ENCODE measurements at places on chromosomes 12 and 14. TPM values are rescaled to one million over a fixed set of nuclear protein-coding genes. Genes with fewer than 3 reads are reported as not detected.

Gene GSG1
- not detected for total RNA-seq

Gene SLCO1A2
- total RNA-seq, result 0.49 TPM

Gene TAS2R43
- not detected for total RNA-seq

Gene CLEC4D
- not detected for total RNA-seq

Gene BEST3
- total RNA-seq, result 0.54 TPM

Gene PRR4
- 2.2 TPM for total RNA-seq

Gene IRAK4
- total RNA-seq, result 6.9 TPM

Gene MRPL42
- total RNA-seq, result 120 TPM

Gene ZFHX2
- total RNA-seq, result 3.6 TPM

Gene FAIM2
- not detected for total RNA-seq

Gene CIROP
- not detected for total RNA-seq

DNA sequence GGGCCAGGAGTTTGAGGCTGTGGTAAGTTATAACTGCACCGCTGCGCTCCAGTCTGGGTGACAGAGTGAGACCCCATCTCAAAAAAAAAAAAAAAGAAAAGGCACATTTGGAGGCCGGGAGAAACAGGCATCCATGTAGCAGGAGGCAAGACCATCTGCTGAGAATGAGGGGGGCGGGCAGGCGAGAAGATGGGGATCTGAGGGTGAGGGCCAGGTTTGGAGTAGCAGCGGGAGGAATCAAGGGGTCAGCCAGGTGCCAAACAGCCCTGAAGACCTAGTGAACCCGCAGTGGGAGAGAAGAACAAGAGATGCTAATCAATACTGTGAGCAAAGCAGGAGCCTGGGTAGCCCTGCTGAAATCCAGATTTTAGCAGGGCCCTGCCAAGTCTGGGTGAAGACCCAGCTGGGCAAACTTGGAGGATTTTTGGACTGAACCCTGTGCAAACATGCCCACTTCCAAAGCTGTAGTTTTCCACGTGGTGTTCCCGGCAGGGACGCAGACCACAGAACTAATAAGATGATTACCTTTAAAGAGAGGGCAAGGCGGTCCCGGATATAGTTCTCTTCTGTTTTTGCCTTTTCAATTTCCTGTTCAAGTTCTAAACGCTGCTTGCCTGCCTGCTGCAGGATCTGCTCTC, 61.0 kb downstream of the NIN start:
- DNase-seq, result no peak

DNA sequence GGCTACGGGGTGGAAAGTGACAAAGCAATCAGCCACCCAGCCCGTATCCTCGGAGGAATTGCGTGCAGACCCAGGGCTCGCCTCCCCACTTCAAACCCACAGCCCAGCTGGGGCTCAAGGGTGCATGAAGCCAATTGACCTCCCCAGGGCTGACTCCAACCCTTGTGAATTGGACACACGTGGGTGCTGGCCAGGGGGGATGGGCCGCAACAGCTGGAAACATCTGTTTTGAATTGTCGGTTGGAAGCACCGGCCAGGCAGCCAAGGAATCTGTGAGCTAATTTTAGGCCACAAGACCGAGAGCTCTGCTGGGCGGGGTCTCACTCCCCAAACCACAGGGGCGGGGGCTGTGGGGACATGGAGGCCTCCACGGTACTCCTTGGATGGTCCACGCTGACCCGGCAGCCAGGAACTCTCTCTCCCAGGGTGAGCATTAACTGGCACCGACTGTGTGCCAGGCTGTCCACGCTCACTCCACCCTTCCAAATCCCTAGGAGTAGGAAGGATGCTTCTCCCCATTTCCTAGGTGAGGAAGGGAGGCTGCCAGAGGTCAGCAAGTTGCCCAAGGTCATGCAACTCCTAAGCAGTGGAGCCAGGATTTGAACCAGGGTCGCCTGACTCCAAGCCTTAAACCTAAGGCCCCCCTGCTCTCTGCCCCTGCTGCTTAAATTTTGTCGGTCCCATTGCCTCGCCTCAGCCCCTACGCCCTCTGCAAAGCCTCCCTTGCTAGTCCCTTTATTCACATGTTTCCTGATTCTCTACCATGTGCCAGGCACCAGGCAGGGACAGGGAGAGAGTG, 11.9 kb upstream of the TMEM119 start:
- DNase-seq, result no peak

DNA sequence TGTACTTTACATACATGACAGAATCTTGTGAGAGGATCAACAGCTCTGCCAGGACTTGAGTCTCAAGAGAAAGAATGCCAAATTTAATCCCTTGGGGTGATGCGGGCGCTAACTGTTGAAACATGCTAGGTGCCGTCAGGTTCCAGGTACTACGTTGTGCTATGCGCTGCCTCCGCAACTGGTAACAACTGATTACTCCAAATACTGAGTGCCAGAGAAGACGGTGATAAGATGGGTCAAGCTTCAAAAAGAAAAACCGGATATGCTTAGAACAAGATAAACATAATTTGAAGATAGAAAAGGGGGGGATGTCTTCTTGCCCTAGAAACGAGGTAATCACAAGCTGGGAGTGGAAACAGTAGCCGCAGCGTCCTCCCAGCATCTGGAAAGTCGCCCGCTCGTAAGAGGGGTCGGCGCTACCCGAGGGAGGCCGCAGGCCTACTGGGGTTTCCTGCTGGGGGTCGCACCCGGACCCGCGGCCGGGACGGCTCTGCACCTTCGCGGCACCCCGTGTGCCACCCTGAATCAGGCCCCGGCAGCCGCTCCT, 678 bp downstream of the ZBTB25 start:
- no peak for DNase-seq

- no peak for DNase-seq
Measured at GRCh38 chr14:79369359-79370332, 841.7 kb downstream of the DIO2 start.

DNA sequence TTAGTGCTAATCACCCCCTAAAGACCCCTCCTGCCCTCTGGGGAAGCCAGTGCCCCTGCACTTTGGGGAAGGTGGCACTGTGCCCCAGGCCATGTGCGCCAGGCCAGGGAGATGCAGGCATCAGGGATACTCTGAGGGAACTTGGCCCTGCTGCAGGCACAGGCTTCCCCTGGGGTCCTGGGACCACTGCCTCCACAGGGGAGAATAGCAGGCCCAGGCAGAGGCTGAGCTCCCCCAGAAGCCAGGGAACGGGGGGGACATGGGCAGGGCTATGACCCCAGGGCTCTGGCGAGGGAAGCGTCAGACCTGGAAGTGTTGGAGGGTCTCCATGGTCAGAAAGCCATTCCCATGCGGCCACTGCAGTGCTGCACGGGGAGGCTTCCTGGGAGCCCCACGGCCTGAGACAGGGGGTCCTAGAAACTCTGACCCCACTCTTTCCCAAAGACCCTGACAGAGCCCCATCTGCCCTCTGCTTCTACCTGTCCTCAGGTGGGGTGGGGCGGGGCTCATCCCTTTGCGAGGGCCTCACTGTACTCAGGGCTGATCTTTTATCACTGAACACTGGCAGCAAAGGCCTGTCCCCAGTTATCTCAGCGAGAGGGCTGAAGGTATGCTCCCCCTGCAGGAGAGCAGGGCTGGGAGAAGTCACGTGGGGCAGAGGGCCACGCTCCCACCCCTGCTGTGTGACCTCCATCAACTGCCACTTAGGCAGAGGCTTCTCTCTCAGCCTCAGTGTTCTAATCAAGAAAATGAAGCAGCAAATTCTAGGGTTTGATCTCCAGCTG, 160.0 kb downstream of the CALM1 start:
- DNase-seq, result no peak

GRCh38 chr14:101631199-101631598, 69.9 kb downstream of the DIO3 start:
- no peak for DNase-seq

- no peak for DNase-seq
Measured at GRCh38 chr12:17640615-17641014, 449.4 kb downstream of the RERGL start.

DNA sequence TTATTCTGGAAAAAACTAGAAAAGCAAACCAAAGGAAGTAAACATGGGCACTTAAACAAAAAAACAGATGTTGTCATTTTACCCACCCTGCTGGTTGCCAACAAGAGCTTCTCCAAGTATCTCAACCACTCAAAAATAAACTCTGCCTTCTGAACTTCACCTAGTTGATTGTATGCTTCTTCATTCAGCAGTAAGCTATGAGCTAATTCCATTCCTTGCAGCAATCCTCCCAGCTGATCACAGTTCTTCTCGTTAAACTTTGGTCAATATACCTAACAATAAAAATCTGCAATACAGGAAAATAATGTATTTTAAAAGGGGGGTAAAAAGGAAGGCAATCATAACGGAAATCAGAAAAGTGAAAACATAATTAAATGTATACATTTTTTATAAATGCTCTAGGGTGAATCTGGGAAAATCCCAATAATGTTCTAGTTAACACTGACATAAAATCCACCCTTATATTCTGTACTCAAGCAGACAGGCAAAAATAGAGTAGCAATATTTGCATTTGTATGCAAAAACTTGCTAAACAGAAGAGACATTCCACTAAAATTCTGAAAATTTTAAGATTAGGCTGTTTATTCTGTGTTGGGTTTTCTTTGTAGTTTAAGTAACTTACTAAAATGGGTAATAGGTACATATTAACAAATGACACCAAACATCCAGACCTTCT, 17.4 kb downstream of the HEATR5A start:
- DNase-seq, result no peak

DNA sequence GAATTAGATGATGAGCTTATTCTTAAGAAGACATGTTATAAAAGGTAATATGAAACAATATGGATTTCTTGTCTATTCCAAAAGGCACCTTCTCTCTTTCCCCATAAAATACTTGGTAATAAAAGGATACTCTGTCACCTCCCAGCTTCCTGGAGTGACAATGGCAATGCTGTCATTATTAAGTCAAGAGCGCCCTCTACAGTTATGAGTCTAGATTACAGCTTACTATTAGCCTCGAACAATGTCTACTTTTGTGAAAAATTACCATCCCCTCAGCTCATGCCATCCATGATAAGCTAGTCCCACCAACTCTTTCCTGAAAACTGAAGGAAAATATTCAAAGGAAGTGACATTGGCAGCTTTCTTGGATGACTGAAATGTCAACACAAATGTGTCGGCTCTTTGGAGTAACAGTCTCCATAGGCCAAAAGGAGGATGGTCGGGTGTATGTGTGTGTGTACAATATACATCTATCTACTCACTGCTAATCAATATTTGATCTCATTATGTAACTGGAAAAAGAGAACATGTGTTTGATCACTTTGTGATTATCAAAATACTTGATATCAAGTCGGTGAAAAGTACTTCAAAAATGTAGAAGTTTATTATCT, 48.7 kb upstream of the CDKN3 start:
- peak; percentile 44 for DNase-seq

DNA sequence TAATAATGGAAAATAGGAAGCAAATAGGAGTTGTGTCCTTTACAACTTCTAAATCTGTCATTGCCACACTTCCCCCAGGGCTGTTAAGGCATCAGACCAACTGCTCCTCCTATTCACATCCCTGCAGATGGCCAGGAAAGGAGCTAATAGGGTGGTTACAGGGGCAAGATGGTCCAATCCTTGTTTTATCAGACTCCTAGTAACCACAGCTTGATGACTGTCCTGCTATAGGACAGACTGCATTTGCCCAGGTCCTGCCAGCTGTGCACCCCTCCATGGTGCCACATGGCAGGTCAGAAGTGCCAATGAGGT, 10.9 kb upstream of the KRT2 start:
- DNase-seq, result no peak

- DNase-seq, result no peak
Measured at GRCh38 chr12:119644930-119645329, 23.0 kb upstream of the PRKAB1 start.

DNA sequence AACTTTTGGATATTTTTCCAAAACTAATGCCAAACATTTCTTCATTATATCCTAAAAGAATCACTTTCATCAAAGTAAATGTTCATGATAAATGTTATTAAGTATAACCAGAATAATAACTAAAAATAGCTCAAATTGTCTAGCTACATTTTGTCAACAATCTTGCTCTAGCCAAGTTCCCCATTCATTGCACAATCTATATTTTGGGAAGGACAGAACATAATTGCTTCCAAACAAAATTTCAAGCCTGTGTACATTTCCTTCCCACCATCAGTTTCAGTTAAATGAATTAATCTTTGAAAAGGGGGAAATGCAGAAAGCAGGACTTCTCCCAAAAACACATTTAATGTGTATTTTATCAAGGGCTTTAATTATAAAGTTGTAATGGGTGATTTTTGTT, 98.0 kb upstream of the PLEKHG7 start:
- no peak for DNase-seq

- DNase-seq, result no peak
Measured at GRCh38 chr12:2456813-2457186, 338.0 kb upstream of the FKBP4 start.

DNA sequence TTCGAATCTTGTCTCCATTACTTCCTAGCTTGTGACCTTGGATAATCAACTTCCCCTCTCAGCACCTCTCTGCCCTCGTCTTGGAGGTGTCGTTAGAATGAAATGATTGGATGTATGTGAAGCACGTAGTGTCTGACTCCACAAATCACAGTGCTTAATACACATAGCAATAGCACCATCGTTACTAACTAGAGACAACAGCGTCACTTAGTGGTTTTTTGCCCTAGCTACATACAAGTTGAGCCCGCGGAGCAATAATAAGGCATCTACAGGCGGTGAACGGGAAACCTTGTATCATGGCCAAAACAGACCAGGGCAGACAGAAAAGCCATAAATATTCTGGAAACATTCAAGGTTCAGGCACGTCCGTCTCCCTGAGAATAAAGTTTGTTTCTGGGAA, 154.9 kb downstream of the ASCL4 start:
- peak; percentile 78 for DNase-seq

DNA sequence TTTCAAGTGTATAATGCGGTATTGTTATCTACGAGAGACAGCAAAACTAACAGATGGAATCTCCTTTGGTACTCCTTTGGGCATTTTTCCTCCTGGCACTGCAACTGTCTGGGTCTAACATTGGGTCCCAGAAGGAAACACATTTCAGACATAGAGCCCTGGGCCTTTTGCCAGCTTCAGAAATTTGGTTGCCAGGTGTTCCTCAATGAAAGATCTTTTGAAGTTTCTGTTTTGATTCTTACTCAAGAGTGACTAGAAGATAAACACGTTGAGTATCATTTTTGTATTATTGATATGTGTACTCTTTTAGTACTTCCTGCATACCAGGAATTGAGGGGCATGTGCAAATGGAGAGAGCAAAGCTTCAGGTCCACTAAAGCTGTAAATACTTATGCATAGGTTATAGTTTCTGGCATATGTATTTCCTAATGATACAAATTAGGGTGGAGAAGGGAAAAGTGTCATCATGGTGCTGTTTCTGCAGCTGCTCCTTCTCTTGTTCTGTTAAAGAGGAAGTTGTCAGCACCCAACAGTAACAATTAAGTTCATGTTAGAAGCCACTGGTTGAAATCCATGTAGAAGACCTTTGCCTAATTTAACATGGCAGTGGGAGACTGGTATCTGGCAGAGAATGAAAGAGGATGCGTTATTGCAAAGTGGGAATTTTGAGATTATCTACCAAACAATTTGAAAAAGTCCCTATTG, 53.5 kb downstream of the SLC38A6 start:
- no peak for DNase-seq

- DNase-seq, result no peak
Measured at GRCh38 chr12:101959607-101960006, 82.2 kb downstream of the DRAM1 start.

All from HCT116 (cell line).